CD8-positive, alpha-beta memory T cell (primary cell): ENCODE measurements at places on chromosomes 5 and 9. TPM values are rescaled to one million over a fixed set of nuclear protein-coding genes. Genes with fewer than 3 reads are reported as not detected.

GRCh38 chr9:107807183-107807582 lies 317.6 kb upstream of the KLF4 start:
- DNase-seq: no peak

GRCh38 chr9:128242124-128242523 lies 33.7 kb downstream of the GOLGA2 start:
- DNase-seq: no peak

DNA sequence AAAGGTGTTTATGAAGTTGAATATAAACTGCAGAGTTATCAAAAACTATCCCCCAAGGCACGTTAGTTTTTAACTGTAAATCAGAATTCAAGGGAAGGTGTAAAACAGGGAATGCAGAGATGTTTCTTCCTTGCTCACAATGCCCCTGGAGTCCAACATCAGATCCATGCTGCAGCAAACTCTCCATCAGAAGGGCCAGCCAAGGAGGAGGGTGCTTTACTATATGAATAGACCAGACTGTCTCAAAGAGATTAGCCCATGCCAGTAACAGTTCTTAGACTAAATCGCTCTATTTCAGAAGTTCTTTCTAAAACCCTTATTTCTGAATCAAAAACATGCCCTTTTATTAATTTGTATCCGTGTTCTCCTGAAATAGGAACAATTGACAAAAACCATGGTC lies 362.8 kb upstream of the RPS23 start:
- no peak for DNase-seq

GRCh38 chr5:125835293-125836172 lies 587.7 kb upstream of the GRAMD2B start:
- DNase-seq: no peak

GRCh38 chr9:136482046-136482792 lies 621 bp downstream of the SEC16A start:
- DNase-seq: no peak

- DNase-seq: no peak
Observed at GRCh38 chr5:107687404-107687803, 16.7 kb upstream of the EFNA5 start.

DNA sequence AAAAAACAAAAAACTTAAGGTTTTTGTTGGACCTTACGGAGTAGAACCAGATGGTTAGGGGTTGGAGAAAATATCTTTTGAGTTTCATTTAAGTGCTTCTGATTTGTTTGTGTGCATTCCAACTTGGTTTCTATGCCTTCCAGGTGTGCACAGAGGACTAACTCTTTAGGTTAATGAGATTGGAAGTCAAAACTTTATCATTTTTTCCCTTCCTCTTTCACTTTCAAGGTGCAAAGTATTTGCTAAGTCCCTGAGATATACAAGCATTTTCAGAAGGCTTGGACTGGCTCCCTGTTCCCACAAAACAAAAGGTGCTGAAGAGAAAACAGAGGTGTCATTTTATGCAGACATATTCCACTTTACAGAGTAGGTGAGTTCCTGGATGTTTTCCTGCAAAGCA lies 30.3 kb upstream of the CER1 start:
- no peak for DNase-seq

GRCh38 chr5:147901599-147902039 lies 4.7 kb downstream of the C5orf46 start:
- DNase-seq: no peak

DNA sequence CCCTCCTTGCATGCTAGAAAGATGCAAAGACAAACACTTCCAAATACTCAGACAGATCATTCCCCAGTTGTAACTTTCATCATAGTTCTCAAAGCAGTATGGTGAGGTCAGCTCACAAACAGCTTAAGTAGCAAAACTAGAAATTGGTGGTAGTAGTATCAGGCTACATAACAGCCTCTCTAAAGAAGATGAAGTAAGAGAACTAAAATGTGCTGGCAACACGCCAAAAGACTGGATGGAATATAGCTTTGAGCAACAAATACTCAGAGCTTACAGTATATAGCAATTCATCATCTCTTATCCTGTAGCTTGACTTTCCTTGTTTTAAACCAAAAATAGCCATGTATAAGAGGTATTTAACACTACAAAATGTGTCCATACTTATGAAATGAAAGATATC lies 7.5 kb downstream of the PFDN1 start:
- DNase-seq: no peak

DNA sequence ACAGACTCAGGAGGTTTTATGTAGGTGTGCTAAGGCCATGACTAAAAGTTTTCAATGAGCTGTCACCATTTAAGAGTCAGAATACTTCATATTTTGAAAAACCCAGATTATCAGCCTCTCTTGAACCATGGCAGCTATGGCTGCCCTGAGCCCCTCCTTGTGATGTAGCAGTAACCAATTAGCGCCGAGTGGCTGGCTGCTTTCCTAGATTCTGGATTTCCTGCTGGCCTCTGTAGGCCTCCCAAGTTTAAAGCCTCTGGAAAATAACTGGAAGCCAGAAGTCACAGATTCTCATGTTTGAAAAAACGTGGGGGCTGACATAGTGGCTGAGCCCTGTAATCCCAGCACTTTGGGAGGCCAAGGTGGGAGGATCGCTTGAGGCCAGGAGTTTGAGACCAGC lies 25.5 kb downstream of the DAB2IP start:
- DNase-seq: no peak

Gene PDE6A
- not detected for total RNA-seq

Gene DNM1
- 0.26 TPM for total RNA-seq

Gene ACOT12
- not detected for total RNA-seq

Gene FOXE1
- total RNA-seq: not detected
